SW480 (cell line): ENCODE measurements at places on chromosomes 7 and 10.
A peak's percentile ranks its signal among the peaks of the same experiment; 100 is the strongest.

- DNase-seq: peak; percentile 42
Observed at GRCh38 chr10:91694170-91694794, 61.4 kb upstream of the PPP1R3C start.

- no peak for DNase-seq
Observed at GRCh38 chr7:3591944-3592343, 290.9 kb downstream of the SDK1 start.

- DNase-seq: no peak
Observed at GRCh38 chr10:110275128-110275729, 29.5 kb downstream of the SMNDC1 start.

DNA sequence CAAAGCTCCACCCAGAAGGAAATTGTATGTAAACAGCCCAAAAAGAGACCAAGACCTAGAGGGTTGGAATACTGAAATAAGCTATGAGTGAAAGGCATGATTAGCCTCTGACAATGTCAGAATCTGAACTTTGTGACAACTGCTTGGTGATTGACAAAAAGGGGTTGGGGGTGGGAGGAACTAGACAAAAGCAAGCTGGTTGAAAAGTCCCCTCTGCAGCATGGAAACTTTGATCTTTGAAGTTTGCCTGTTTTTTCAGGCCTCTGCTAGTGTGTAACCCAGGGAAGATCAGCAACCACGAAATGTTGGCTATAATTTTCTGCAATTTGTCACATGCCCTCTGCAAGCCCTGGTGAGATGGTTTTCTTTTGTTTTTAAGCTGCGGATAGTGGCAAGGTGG lies 104.8 kb upstream of the SLC25A13 start:
- no peak for DNase-seq

GRCh38 chr7:133124974-133125373 lies 43.1 kb upstream of the CHCHD3 start:
- DNase-seq: no peak

- DNase-seq: no peak
Observed at GRCh38 chr10:19817231-19817933, 1.1 kb downstream of the PLXDC2 start.

- no peak for DNase-seq
Observed at GRCh38 chr7:128948976-128949760, 11.4 kb downstream of the IRF5 start.

GRCh38 chr7:28483908-28484605 lies 71.7 kb downstream of the CREB5 start:
- peak; percentile 12 for DNase-seq

DNA sequence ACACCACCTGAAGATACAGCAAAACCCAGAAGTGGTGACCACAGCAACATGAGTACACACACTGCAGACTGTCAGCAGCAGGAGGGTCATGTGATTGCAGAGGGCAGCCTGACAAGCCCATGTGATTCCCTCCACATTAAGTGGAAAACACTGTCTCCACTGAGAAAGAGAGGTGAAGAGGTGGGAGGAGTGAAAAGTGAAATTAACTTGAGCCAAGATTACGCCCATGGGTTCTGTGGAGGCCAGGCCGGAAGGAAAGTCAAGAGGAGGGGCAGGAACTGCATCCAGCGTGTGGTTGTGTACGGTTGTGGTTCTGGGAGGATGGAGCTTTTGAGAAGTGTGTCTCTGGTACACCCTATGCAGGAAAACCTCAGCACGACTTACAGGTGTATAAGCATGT lies 138.5 kb downstream of the PLXNA4 start:
- no peak for DNase-seq

- DNase-seq: no peak
Observed at GRCh38 chr10:112177247-112177646, 6.3 kb downstream of the GPAM start.
